ENCODE measurements at places on chromosomes 11 and 22.

DNA sequence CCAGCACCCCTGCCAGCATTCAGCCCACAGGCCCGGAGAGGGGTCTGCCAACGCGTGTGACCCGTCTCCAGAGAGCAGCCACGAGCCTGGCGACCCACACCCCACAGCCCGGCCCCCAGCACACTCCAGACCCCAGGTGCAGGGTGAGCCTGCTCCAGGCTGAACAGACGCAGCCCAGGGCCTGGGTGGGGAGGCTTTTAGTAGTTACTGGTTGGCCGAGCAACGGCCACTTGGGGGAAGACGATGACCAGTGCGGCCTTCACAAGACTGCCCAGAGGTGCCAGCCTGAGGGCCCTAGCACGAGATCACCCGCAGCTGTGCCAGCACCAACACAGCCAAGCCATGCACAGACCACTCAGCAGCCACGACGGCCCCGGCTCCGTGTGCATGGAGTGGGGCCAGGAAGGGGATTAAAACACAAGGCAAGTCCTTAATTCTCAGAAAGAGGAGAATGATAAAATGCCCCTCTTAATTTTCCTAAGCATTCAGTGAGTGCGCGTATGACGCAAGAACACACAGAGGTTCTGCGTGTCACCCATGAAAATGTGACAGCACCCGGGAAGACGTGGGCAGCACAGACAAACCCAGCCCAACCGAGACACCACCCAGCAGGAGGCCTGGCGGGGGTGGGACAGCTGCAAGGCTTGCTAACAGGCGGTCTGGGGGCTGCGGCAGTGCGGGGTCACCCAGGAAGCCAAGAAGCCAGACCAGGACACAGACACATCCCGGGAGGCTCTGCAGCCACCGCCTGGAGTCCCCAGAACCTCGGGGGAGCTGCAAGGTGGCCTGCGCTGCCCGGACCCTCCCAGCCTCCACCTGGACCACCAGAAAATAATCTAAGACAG lies 47.6 kb downstream of the BRD1 start:
- no peak for DNase-seq

GRCh38 chr22:35326854-35327562 lies 27.3 kb downstream of the TOM1 start:
- no peak for DNase-seq

- DNase-seq: no peak
Measured at GRCh38 chr11:16153951-16154350, 202.4 kb downstream of the SOX6 start.

- no peak for DNase-seq
Measured at GRCh38 chr11:46894506-46894905, 23.8 kb downstream of the LRP4 start.

DNA sequence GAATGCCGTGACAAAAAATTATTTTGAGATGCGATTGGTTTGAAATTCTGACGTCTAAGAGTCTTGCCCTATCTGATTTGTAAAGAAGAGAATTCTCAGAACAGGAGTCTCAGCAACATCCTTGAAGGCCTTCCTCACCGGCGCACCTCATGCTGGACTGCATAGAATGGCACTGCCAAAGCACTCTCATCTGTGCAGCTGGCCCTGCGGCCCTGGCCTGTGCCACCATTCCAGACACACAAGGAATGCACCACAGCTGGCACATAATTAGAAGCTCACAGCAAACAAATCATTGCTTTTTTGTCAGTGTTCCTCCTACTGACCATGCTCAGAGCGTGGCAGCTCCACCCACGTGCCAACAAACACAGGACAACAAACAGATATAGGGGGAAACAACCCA lies 166.0 kb downstream of the KIRREL3 start:
- DNase-seq: no peak

- no peak for DNase-seq
Measured at GRCh38 chr11:122343210-122343609, 227.2 kb upstream of the BLID start.

- DNase-seq: no peak
Measured at GRCh38 chr11:61482513-61482912, 26.0 kb upstream of the LRRC10B start.

DNA sequence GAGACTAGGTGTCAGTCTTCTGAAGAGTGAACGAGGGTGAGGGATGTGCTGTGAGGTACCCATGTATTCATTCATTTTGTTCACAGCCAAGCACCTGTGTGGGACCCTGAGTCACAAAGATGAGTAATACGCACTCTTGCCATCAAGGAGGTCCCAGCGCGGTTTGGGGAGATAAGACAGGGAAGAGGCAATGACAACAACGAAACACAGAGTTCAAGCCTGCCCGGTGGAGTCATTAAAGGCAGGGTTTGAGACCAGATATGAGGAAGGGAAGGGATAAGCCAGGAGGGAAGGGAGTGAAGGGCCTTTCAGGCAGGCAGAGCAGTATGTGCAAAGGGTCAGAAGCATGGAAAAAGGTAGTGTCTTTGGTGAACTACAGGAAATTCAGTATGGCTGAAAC lies 4.6 kb downstream of the DCHS1 start:
- no peak for DNase-seq

DNA sequence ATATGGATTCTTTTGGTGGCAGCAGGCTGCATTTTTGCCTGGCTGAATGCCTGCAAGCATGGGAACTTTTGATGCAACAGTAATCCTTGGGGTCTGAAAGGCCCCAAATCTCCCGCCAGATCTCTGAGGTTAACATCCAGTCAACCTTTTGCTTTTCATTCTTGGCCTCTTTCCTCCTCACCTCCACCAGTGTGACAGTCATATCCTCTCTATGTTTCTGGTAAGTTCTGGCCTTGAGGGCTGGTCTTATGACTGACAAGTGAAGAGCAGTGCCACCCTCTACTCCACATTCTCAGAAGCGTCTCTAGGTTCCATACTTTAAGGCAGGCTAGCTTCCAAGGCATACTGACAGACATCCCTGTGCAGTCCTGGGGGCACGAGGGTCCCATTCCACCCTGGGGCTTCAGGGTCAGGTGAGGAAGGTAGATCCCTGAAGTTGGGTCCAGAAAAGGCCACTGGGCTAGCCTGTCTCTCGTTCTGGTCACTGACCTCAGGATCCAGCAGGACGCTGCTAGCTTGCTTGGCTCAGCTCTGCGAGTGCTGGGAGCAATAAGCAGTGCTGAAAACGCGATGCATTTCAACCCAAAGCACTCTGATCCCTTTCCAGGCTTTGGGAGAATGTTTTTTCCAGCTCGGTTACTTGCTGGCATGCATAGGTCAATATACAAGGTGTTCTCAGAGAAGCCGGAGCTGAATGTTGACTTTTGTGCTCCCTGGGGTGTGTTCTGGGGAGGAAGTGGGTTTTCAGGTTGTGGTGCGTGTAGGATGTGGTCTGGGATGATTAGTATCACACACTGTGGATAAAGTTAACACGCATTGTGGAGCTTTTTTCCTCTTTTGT lies 75.2 kb downstream of the PTPRJ start:
- DNase-seq: no peak

- no peak for DNase-seq
Measured at GRCh38 chr22:21031545-21032036, 770 bp downstream of the SLC7A4 start.

DNA sequence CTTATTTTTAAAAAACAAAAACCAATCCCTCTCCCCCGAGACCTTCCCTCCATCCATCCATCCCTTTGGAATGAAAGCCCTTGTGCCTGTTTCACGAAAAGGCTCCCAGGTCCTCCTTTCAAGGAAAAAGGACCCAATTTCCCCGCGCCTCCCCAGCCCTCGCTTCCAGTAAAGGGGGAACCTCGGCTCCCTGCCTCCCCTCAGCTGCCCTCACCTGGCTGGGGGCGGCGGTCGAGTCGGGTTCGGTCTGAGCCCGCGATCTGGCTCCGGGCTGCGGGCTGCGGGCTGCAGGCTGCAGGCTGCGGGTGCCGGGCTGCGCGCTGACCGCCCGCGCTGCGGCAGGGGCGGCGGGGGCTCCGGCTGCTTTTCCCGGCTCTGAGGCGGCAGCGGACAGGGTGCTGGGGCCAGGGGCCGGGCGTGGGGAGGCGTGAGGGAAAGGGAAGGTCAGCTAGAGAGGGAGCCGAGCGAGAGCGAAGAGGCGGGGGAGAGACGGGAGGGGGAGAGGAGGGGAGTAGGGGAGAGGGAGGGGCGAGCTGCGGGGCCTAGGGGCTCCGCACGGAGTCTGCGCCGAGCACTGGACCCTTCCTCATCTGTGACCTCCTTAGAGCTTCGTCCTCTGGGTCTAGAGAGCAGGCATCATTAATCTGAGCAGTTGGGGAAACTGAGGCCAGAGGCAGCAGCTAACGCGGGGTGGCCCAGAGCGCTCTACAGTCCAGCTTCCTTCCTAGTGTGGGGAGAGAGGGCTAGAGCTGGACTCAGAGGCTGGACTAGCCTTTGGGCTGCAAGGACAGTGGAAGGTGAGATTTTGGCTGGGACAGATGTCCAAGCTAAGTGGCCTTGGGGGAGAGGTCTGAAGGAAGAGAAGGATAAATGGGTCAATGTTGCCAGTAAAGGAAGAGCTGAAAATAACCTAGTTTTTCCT lies at the start of gene C1QTNF4:
C1QTNF4 (minus strand) TSS at position 478 of the 922 bp plus-strand sequence. CDS start 3,601 bp downstream, outside the sequence.
- DNase-seq: no peak

DNA sequence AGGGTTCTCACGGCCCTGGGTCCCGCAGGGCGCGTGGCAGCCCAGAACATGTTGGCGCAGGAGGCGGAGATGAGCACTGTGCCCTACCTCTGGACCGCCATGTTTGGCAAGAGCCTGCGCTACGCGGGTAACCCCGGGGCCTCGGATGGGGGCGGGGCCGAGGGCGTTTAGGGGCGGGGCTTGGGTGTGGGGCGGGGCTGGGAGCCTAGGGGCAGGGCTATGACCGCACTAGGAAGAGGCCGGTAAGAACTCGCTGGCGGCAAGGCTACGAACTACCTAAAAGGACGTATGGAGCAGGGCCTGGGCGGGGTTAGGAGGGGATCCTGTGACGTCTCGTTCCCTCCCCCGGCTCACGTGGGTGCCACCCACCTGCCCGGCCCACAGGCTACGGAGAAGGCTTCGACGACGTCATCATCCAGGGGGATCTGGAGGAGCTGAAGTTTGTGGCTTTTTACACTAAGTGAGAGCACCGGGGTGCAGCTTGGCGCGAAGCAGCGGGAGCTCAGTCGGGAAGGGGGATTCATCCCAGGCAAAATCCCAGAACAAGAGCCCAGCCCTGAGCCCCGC lies 2.8 kb upstream of the LZTR1 start:
- no peak for DNase-seq

DNA sequence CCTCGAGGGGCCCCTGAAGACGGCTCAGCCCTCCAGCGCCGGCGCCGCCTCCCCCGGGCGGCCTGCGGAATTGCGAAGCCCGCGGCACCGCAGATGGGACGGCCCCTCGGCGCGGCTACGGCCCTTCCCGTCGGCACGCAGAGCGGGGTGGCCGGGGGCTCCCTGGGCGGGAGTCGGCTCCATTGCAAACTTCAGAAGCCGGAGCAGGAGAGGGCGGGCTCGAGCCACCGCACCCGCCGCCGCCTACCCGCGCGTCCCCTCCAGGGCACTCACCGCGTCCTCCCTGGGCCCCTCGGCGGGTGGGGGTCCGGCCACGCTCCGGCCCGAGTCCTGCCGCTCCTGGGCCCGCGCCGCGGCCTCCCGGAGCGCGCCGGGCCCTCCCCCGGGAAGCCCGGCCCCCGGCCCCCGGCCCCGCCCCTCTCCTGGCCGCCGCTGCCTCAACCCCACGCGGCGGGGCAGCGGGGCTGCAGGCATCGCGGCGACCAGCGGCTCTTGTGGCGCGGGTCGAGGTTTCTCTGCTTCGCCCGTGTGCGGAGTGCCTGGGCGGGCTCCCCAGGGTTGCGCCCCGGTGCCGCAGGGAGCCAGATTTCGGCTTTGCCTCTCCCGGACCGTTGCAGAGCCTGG lies at the start of gene PACSIN3:
PACSIN3 (minus strand) TSS at position 359 of the 624 bp plus-strand sequence. CDS start 3,707 bp downstream, outside the sequence.
- no peak for DNase-seq

GRCh38 chr11:71470946-71471345 lies 17.9 kb downstream of the NADSYN1 start:
- DNase-seq: no peak

DNA sequence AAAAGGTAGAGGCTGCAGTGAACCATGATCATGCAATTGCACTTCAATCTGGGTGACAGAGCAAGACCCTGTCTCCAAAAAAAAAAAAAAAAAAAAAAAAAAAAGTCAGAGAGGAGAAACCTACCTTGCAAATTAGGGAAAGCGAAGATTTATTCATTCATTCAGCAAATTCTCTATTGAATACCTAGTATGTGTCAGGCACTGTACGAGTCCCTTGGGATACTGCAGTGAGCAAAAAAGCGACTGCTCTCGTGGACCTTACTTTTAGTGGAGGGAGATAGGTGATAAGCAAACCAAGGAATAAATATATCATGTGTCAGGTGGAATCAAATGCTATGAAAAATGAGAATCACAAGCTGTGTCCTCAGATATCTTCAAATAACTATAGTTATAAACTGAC lies 101.3 kb downstream of the STIM1 start:
- DNase-seq: no peak

DNA sequence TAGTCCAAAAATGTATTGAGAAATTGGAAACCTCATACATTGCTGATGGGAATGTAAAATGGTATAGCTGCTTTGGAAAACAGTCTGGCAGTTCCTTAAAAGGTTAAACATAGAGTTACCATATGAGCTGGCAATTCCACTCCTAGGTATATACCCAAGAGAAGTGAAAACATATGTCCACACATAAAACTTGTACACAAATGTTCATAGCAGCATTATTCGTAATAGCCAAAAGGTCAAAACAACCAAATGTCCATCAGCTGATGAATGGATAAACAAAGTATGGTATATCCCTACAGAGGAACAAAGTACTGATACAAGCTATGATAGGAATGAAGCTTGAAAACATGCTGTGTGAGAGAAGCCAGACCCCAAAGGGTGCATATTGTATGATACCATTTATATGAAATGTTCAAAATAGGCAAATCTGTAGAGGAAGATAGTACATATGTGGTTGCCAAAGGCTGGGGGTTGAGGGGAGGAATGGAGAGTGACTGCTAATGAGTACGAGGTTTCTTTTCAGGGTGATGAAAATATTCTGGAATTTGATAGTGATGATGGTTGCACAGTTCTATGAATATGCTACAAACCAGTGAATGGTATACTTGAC lies 85.8 kb downstream of the ZBTB16 start:
- no peak for DNase-seq

- no peak for DNase-seq
Measured at GRCh38 chr11:120146413-120147093, 8.6 kb upstream of the TRIM29 start.

GRCh38 chr11:30125456-30125855 lies 105.4 kb upstream of the FSHB start:
- DNase-seq: no peak

DNA sequence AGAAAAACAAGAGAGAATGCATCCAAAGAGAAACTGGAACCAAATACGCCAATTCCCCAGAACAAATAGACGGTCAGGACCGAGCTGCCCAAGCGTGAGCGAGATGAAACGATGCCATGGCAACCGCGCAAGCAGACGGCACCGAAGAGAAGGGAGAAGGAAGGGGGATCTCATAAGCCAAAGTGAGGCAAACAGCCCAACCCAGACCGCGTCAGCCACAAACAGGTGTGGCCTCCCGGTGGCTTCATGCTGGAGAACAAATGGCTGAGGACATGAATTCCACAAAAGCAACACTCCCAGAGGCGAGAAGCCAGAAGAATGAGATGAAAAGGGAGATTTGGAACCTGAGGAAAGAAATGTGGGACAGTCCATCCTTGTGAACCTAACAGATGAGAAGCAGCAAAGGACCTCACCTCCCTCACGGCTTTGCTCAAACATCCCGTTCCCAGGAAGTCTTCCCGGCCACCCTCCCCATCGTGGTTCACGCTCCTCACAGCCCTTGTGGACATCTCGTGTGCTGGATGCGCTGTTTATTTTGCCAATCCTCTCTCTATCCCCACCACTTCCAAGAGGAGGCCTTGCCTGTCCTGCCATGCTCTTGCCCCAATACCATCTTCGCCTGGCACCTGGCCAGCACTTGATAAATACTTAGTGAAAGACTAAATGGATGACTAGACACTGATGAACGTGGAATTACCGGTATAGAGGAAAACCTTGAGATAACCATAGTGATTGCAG lies 89.1 kb upstream of the RTL6 start:
- DNase-seq: no peak
